EL (cell line): ENCODE measurements at places on chromosomes 1 and 21.

GRCh38 chr21:44780767-44781459, 20.7 kb downstream of the UBE2G2 start:
- DNase-seq, result no peak

DNA sequence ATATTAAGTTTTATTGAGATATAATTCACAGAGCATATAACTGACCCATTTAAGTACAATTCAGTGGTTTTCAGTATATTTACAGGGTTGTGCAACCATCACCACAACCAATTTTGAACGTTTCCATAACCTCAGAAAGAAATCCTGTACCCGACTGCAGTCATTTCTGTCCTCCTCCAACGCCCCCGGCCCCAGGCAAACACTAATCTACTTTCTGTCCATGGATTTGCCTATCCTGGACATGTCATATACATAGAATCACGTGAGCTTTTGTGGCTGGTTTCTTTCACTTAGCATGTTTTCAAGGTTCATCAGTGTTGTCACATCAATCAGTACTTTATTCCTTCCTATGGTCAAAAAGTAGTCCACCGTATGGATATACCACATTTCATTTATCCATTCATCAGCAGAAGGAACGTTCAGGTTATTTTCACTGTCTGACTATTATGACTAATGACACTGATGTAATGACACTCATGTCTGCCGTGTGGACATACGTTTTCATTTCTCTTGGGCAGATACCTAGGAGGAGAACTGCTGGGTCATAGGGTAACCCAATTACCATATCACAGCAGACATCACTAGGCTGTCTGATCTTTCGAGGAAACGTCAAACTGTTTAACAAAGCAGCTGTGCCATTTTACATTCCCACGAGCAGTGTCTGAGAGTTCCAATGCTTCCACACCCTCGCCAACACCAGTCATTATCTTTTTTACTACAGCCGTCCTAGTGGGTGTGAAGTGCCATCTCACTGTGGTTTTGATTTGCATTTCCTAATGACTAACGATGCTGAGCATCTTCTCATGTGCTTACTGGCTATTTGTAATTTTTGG, 30.8 kb downstream of the MRPL37 start:
- DNase-seq, result no peak

DNA sequence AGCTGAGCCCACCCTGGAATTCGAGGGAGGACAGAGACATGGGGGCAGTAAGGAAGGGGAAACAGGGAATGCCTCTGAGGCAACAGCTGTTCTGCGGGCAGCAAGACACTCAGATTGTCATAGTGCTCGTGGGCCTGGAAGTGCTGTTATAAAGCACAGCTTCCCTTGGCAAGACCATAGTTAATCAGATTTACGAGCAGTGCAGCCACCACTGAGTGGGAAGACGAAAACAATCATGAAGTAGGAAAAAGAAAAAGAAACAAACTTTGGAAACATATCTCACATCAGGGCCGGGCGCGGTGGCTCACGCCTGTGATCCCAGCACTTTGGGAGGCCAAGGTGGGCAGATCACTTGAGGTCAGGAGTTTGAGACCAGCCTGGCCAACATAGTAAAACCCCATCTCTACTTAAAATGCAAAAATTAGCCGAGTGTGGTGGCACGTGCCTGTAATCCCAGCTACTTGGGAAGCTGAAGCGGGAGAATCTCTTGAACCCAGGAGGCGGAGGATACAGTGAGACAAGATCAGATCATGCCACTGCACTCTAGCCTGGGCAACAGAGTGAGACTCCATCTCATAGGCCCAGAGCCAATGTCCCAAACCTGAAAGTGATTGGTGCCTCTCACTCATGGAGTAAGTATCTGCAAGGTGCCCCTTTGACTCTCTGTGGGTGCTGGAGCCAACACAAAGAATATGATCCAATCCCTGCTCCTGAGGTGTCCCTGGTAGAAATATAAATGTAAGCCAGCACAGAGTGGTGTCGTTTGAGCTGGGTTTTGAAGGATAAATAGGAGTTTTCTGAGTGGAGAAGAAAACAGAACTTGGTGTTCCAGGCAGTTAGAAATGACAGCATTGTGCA, 55.6 kb upstream of the GPR153 start:
- DNase-seq, result no peak

- no peak for DNase-seq
Observed at GRCh38 chr1:215650446-215651149, 83.5 kb downstream of the KCTD3 start.

DNA sequence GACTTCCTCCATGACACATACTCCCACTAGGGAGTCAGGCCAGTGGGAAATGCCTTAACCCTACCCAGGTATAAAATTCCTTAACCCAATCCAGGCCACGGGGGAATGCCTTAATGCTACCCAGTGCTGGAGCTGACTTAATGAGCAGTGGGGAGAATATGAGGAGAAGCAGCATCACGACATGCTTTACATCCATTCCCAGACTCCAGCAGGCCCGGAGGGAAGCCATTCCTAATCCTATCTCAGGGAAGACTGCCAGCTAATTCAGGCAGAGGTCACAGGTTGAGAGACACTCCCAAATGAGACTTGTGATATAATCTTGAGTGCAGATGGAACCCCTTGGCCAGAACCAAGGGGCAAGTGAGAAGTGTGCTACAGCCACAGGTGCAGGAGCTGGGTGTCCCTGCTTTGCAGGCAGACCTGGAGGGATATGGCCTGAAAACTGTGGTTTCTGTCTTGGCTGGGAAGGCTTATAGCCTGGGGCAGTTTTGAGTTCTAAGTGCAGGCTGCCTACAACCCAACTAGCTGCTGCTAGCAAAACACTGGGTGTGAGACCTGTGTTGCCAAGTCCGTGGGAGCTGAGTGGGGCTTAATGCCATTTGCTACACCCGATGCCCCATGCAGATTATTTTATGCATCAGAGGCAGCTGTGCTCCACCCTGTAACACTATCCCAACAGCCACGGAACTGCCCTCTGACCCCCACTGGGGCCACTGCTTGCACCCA, 45.1 kb upstream of the GUCA2A start:
- peak; percentile 51 for DNase-seq

DNA sequence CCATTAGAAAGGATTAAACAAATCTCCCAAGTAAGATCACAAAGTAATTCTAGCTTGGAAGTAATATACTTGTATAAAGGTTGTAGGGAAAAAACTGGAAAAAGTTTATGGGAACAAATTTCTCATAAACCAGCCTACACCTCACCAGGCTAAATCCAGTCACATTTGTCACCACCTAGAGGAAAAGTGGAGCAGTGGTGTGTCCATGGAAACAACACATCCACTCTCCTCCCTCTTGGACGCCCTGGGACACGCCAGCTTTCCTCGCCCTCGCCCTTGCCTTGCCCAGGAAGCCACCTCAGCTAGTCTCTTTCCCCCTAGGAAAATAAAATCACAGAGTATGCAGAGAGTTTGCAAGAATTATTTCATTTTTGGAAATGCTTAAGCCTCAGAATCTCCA, 2.2 kb downstream of the PALMD start:
- DNase-seq, result no peak

- DNase-seq, result no peak
Observed at GRCh38 chr21:31110430-31110829, 72.2 kb upstream of the KRTAP19-8 start.

DNA sequence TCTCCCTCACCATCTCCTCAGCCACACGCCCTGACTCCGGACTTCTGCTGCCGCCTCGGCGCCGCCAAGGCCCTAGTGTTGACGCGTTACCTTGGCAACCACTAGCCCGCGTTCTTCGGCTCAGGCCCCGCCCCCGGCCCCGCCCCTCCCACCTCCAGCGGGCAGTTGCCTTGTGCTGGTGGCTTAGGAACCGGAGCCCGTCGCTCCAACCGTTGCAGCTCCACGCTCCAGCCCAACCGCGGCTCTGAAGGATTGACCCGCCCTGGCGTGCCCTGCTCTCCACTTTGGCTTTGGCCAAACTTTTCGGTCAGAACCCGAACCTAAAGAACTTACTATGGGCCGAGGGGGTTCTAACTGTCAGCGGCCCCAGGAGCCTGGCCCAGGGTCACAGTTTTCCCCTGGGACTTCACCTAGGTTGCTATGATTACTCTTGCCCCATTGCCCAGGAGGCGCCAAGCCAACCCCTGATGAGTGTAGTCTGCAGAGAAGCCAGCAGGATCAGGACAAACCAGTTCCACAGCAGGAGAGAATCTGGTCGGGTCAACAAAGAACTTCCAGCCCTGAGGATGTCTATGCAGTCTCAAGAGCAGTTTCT, at the start of gene CFAP45:
Gene CFAP45 (minus strand): TSS at position 80 of the 595 bp plus-strand sequence. CDS start 67 bp downstream, at position 13.
- DNase-seq, result peak; percentile 62

DNA sequence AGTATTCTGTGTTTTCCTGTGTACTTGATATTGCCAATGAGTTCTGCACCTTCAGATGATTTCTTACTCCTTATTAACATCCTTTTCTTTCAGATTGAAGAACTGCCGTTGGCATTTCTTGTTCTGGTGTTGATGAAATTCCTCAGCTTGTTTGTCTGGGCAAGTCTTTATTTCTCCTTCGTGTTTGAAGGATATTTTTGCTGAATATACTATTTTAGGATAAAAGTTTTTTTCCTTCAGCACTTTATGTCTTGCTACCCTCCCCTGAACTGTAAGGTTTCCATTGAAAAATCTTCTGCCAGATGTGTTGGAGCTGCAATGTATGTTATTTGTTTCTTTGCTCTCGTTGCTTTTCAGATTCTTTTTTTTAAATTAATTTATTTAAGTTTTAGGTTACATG, 265.9 kb downstream of the HHAT start:
- no peak for DNase-seq

GRCh38 chr1:184940694-184941409, 33.5 kb downstream of the NIBAN1 start:
- DNase-seq, result no peak

DNA sequence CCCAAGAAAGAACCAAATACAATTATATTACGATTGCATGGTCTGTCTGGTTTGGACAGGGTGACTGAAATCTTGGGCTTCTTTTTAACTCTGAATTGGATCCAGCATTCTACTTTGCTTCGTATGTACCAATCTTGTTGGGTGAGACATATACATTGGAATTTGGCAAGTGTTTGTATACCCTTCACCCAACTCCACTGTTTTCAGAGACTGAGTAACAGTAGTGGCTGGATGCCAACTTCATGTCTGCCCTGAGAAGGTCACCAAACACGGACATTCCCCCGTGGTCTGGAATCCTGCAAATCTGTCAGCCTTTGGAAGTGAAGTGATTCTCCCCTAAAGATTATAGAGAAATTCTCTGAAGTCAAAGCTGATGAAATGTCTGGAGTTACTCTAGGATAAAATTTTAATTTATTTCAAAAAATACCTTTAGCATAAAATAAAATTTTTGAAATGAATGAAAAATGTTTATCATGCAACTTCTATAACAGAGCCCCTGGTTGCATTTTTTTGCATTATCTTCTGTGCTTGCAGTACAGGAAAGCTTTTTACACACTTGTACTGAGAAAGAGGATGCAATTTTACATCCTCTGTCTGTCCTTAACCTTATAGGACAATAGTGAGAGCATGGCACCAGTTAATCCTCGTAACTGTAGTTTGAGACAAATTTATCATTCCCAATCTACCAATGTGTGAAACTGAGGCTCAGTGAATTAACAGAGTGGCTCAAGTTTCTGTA, 201.8 kb downstream of the DISC1 start:
- DNase-seq, result peak; percentile 97

- DNase-seq, result peak; percentile 70
Observed at GRCh38 chr21:37412603-37413360, 46.2 kb downstream of the DYRK1A start.

DNA sequence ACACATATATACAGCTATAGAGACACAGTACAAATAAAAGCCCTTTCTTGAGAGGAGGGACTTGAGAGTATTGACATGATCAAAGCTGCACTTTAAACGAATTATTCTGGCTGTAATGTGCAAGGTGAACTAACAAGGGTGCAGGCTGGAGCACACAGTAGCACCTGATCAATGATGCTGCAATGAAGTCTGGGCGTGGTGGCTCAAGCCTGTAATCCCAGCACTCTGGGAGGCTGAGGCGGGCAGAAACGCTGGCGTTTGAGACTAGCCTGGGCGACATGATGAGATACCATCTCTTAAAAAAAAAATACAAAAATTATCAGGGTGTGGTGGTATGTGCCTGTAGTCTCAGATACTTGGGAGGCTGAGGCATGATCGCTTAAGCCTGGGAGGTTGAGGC, 14.1 kb upstream of the CTH start:
- DNase-seq, result no peak

GRCh38 chr1:170360601-170361000, 171.4 kb upstream of the GORAB start:
- no peak for DNase-seq

- no peak for DNase-seq
Observed at GRCh38 chr1:193974286-193974798, 787.9 kb upstream of the B3GALT2 start.

DNA sequence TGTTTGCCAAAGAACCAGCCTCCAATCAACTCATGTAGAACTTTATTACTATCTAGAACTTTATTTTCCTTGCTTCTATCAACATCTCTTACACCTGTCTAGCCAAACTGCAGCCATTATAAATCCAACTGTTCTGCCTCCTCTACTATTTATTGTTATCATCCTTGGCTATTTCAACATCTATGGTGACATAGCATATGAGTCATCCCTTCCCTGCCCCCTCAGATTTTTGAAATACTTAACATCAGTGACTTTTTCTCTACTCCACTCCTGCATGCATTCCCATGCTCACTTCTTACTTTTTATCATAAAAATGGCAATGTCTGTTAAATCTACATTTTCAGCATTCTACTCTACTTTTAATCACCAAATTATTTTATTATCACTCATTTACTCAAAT, 544.9 kb upstream of the NEGR1 start:
- peak; percentile 54 for DNase-seq

GRCh38 chr1:204340081-204340889, 19.4 kb downstream of the PLEKHA6 start:
- no peak for DNase-seq

- peak; percentile 58 for DNase-seq
Observed at GRCh38 chr1:6157528-6158174, 22.5 kb downstream of the CHD5 start.

GRCh38 chr1:183275322-183275721, 89.3 kb downstream of the LAMC2 start:
- no peak for DNase-seq

DNA sequence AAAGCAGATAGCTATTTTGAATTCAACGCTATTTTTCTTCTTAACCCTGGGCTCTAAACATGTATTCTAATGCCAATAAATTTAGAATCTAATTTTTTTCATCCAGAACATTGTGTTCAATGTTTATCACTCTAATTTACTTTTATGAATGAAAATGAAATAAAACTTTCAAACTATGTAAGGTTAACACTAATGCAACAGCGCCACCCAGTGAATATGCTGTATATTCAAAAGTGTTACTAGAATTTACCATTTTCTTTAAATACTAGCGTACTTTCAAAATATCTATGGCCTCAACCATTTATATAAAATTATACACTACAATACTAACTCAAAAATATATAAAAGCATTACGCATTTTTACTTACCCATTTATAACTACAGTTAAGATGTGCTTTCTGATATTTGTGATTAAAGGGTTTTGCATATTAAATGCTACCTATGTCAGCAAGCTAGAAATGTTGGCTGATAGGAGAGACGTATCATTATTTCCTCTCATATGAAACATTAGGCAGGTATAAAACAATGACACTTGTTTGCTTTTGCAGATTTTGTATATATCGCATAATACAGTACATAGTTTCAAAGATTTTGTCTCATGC, 5.9 kb upstream of the NUF2 start:
- peak; percentile 56 for DNase-seq

GRCh38 chr21:30726726-30727125, 8.1 kb upstream of the KRTAP21-3 start:
- no peak for DNase-seq
